ENCODE measurements at places on chromosomes 4 and X.

GRCh38 chrX:140715787-140716186 lies 6.2 kb downstream of the LINC00632 start:
- DNase-seq = no peak

DNA sequence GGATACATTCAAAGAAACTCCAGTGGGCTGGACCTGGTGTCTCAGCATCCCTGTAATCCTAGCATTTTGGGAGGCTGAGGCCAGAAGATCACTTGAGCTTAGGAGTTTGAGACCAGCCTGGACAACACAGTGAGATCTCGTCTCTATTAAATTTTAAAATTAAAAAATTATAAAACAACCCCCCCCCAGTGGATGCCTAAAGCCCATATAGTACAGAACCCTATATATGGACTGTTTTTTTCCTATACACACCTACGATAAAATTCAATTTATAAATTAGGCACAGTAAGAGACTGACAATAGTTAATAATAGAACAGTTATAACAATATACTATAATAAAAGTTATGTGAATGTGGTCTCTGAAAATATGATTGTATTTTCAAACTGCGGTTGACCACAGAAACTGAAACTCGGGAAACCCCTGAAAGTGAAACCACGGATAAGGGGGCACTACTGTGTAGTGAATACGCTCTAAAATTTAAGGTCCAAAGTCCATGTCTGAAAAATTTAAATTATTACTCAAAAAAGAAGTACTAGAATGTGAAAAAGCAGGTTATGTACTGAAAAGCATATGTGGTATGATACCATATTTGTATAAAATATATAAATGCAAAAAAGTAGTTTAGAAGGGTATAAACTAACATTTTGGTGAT lies 2.0 kb downstream of the SMIM14 start:
- no peak for DNase-seq

DNA sequence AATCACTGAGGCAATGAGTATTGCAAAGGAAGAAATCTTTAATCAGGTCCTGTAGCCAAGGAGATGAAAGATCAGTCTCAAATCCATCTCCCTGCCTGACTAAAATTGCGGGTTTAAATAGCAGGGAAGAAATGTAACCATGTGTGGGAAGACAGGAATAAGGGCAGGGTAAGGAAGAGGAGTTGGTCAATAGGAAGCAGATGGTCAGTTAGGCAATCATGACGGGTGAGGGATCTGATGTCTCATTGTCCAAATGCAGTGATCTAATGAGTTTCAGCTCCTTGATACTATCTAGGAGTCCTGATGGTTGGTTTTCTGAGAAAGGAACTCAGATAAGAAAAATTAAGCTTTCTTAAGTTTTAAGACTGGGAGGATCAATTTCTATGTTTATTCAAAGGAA lies 200.8 kb downstream of the SPATA18 start:
- DNase-seq = no peak

GRCh38 chrX:122055979-122056715 lies 1008.7 kb downstream of the GLUD2 start:
- no peak for DNase-seq

- no peak for DNase-seq
Measured at GRCh38 chrX:12921886-12922598, 15.6 kb downstream of the TLR8 start.

- DNase-seq = no peak
Measured at GRCh38 chrX:118569676-118570075, 74.1 kb downstream of the DOCK11 start.

DNA sequence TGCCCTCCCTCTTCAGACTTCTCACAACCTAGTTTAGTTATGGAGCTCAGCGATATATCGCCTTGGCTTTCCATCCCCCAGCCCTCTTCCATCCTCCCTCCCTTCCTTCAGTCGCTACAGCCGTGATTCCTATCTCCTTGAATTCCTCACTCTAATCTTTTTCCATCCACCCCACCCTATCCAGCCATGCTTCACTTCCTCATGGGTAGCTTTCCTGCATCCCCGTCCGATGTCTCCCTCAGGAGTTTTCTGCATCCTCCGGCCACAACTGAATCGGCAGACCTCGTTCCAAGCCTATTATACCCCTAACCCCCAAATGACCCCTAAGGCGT lies 456 bp downstream of the SNX12 start:
- no peak for DNase-seq

DNA sequence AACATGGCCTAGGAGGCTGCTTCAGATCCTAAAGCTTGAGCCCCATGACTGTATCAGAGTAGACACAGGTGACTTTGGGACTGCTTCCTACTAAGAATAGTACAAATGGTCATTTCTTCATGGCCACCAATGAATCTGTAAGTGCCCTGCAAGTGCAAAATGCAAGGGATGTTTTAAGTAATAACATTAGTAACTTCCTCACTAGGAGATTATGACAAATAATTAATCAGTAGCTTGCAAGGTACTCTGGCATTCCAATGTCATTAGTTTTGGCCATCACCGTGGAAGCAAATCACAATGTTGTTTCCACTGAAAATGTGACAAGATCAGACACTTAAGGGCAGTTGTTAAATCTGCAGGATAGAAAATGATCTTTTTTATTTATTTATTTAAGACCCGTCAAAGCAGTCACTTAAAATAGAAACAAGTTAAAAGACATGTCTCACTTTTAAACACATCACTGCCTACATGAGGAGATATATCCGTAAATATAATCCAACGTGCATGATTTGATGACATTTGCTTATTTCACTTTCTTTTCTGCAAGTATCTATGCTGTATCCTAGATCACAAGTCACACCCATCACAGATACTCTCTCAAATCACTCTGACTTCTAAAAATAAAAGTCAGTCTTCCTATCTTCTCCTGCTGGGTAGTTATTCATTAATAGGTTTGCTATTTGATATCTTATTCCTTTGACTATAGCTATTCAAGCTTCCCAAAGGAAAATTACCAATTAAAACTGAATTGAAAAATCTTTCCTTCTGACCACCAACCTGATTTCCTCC lies 400.6 kb downstream of the IL15 start:
- DNase-seq = no peak
